SIG-M5 (cell line): ENCODE measurements at places on chromosomes 16 and 17.

DNA sequence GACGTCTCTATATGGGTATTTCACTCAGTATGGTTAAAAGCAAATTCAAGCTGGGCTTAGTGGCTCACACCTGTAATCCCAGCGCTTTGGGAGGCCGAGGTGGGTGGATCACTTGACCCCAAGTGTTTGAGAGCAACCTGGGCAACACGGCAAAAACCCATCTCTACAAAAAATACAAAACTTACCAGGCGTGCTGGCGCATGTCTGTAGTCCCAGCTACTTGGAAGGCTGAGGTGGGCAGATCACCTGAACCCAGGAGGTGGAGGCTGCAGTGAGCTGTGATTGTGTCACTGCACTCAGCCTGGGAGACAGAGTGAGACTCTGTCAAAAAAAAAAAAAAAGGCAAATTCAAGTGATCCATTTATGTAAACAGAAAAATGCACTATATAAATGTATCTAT, 1.3 kb upstream of the TNFRSF17 start:
- DNase-seq: no peak

DNA sequence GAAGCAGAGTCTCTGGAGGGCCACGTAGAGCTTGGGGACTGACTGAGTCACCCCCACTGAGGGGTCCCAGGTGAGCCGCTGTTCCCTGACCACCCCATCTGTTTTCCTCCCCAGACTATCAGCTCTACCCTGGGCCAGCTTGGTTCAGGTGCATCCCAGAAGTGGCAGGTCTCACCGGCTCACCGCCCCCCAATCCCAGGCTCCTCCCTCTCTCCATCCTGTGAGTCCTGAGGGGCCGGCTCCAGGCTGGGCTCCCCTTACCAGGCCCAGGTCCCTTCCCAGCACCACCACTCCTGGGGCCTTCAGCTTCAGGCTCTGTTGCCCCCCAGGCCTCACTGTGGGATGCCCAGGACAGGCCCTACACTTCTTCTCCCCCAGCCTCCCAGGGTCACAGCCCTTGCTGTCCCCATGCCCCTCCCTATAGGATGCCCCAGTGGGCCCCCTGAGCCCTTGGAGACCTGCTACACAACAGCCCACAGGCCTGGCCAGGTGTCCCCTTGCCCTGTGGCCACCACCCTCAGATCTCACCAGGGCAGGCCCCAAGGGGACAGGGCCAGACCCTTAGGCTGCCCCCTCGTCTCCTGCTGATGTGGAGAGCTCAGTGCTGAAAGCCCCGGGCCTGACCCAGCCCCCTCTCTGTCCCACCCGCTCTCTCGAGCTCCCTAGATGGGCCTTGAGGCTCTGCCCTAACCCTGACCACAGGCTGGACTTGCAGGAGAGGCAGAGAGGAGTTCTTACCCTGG, 40.4 kb downstream of the TNFRSF13B start:
- DNase-seq: no peak

- DNase-seq: no peak
Measured at GRCh38 chr16:65658787-65659220, 536.9 kb upstream of the CDH11 start.

GRCh38 chr16:81492311-81492761, 47.7 kb downstream of the CMIP start:
- no peak for DNase-seq

- DNase-seq: no peak
Measured at GRCh38 chr17:69348429-69348828, 21.5 kb upstream of the ABCA5 start.

GRCh38 chr17:628089-628941, 86.3 kb downstream of the VPS53 start:
- DNase-seq: no peak

DNA sequence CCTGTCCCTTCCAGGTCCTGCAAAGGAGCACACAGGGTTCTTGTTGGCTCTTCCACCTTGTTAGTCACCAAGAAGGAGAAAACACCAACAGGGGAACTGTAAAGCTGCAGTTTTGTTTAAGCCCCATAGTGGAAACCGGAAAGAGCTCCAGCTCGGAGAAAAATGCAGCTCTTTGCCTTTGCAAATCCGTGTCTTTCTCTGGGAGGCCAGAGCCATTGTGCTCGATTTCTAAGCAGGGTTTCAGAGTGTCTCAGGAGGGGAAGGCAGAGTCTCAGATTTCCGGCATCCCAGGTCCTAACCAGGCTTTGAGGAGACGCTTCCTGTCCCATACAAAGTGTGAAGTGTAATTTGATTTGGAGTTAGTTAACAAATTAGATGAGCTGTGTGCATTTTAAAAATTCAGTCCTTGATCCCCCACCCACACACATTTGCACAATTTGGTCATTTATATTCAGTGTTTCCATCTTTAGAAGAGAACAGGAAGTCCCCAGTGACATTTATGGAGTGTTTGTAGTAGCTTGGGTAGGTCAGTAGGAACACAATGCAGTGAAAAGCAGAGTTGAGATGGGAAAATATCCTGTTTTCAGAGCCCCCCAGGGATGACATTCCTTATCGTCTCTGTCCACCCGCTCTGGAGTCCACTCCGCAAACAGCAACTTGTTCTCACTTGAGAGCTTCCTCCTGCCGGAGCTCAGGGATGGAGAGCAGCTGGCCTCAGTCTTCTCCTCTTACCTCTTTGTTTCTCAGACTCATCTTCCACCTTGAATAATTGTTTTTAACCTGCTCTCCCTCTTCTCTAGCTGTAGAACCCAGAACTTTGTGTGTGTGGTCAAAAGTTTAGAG, 331.9 kb downstream of the SEC14L1 start:
- no peak for DNase-seq

DNA sequence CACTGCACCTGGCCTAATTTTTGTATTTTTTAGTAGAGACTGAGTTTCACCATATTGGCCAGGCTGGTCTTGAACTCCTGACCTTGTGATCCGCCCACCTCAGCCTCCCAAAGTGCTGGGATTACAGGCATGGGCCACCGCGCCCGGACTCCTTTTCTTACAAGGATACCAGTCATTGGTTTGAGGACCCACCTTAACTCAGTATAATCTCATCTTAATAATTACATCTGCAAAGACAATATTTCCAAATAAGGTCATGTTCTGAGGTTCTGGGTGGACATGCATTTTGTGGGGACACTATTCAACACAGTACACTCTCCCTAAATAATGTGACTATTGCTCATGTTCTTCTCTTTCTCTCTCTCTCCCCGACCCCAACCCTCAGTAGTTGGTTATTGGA, 63.7 kb downstream of the ERCC4 start:
- no peak for DNase-seq

- no peak for DNase-seq
Measured at GRCh38 chr17:77684803-77685798, 273.4 kb upstream of the TNRC6C start.

DNA sequence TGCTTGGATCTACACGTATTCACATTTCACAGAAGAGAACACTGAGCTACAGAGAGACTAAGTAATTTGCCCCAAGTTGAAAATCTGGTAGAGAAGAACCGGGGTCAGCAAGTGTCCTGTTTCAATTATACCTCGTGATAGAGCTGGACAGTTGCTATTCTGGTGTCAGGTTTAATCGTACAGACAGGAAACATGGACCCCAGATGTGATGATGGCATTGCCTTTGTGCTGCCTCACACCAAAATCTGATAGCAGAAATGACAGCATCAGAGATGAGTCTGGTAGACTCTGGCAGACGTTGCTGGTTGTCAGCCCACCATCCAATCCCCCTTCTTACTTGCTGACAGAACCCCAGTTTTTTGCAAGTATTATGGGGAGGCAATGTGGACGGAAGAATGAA, 112.1 kb upstream of the FOXF1 start:
- no peak for DNase-seq

- no peak for DNase-seq
Measured at GRCh38 chr17:40124279-40125141, 2.7 kb downstream of the MSL1 start.

DNA sequence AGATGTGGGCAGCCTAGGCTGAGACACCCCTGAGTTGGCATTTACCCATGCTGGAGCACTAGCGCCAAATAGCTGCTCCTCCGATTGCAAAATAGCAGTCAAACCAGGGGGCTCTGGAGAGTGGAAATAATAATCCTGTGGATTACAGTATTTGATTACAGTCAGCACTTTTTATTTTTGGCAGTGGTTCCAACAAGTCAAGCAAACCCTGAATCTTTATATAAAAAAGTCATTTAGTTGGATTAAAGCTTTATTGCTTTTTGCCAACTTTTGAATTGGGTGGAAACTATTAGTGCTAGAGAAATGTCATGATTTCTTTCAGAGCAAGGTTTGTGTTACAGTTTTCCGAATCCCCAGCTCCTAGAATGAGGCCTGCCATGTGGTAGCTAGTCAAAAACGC, 99.3 kb upstream of the FAM20A start:
- DNase-seq: no peak
